ENCODE measurements at places on chromosomes 3 and 15. TPM values are rescaled to one million over a fixed set of nuclear protein-coding genes. Genes with fewer than 3 reads are reported as not detected.

ACKR4 gene
- 2.6 TPM for total RNA-seq

- no peak for DNase-seq
Observed at GRCh38 chr3:5317557-5317956, 130.1 kb downstream of the EDEM1 start.

KIF7 gene
- total RNA-seq = 8.2 TPM

GRCh38 chr3:65524584-65524983 lies 514.1 kb downstream of the MAGI1 start:
- no peak for DNase-seq

- DNase-seq = peak; percentile 49
Observed at GRCh38 chr3:40780291-40780924, 255.6 kb downstream of the ZNF621 start.

GADL1 gene
- 7.7 TPM for total RNA-seq

DNA sequence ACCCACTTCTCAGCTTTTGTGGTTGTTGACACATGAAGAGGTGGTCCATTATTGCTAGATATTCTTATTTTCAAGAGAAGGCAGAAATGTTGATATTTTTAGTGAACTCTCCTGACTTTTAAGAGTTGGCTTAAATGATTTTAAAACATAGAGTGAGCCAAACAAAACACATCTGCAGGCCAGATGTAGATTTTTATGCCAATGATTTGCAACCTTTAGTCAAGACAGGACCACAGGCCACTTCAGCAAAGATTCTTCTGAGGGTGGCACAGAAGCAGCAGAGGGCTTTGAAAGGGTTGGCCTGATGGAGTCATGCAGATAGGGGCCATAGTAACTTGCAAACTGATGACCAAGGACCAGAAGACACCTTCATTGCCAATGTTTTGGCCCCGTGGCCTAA lies 276.5 kb upstream of the P2RY1 start:
- no peak for DNase-seq

- DNase-seq = no peak
Observed at GRCh38 chr3:69542089-69542804, 156.4 kb upstream of the FRMD4B start.

- DNase-seq = no peak
Observed at GRCh38 chr15:92922418-92923002, 22.4 kb downstream of the CHD2 start.

GRCh38 chr15:70374096-70374495 lies 276.4 kb upstream of the TLE3 start:
- no peak for DNase-seq

All from umbilical cord (tissue), 2 donors.